Fibroblast of lung (primary cell): ENCODE measurements at places on chromosomes 16 and 17. TPM values are rescaled to one million over a fixed set of nuclear protein-coding genes. Genes with fewer than 3 reads are reported as not detected.

GRCh38 chr17:35241520-35241919, 1.4 kb upstream of the SLFN5 start:
- no peak for DNase-seq

DNA sequence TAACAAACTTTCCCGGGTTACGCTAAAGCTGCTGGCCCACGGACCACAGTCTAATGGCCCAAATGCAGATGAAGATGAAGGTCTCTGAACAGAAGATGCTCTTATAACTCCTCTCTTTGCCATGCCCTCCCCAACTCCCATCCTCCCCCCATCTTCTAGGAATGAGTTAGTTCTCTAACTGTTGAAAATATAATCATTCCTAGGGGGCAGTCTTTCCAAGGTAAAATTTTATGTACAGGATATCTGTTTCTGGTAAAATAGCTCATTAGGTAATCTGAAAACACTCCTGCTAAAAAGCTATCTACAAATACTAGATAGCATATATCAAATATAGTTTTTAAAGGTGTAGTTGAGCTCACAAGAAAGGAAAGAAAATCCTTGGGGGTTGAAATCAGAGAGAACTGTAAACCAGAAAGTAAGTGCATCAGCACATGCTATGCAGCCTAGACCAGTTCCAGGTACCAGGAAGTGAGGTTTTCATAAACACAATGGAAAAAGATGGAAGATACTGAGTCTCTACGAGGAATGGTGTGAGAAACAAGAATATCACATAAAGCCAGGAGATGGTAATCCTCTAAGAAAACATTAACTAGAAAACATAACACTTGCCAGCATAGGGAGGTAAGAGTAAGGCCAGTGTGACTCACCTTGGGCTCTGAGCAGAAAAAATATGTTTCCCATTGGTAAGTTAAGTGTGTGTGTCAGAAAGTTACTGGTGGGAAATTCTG, 38.1 kb downstream of the CMC2 start:
- DNase-seq: no peak

DNA sequence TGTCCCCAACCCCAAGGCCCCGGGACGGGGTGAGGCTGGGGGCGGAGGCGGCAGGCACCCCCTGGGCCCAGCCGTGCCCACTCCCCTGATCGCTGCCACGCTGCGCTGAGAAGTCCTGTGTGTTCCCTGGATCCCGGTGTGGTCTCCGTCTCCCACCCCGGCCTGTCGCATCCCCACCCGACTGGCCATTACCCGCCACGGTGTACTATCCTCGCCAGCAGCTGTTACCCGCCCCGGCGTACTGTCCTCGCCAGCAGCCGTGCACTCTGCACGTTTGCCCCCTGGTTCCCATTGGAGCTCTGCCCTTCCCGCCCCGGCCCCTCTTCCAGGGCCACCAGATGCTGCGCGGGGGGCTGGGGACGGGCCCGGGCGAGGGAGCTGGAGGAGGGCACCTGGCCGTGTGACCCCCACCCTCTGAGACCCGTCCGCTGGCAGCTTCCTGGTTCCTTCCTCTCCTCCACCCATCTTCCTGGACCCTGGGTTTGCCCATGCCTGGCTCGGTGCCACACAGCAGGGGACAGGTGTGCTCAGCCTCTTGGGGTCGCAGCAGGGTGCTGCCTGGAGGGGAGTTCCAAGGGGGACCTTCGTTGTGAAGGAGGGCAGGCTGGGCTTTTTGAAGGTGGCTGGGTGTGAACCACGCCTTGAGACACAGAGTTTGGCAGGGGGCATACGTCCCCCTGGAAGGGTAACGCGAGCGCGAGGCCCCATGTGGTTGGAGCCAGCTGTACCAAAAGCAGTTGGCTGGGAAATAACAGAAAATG, 19.7 kb downstream of the BAHCC1 start:
- no peak for DNase-seq

GRCh38 chr17:19011581-19011980, 7.0 kb upstream of the FAM83G start:
- no peak for DNase-seq

GRCh38 chr16:73427164-73427563, 379.2 kb upstream of the ZFHX3 start:
- no peak for DNase-seq

GRCh38 chr17:67203818-67204217, 41.2 kb downstream of the HELZ start:
- DNase-seq: no peak

PYY gene
- not detected in 2 replicates for polyA plus RNA-seq

PIK3R5 gene
- polyA plus RNA-seq: 0.15 TPM in 1 of 2 replicates, not detected in the other

EVI2B gene
- polyA plus RNA-seq: 0.68 and 3.4 TPM in 2 replicates

GPR179 gene
- polyA plus RNA-seq: not detected in 2 replicates

GNGT2 gene
- polyA plus RNA-seq: 3.7 TPM in 1 of 2 replicates, not detected in the other

ABCA8 gene
- 6.4 and 9.5 TPM in 2 replicates for polyA plus RNA-seq

CFDP1 gene
- 69.6 and 80.0 TPM in 2 replicates for polyA plus RNA-seq
